ENCODE measurements at places on chromosomes 4 and X.

- no peak for DNase-seq
These were observed 12.0 kb downstream of the MPP1 start for GRCh38 chrX:154793084-154793795.

GRCh38 chr4:105605493-105605892 is 53.1 kb downstream of the ARHGEF38 start:
- no peak for DNase-seq

- no peak for DNase-seq
These were observed 913.1 kb upstream of the GRIA3 start for GRCh38 chrX:122270809-122271494.

DNA sequence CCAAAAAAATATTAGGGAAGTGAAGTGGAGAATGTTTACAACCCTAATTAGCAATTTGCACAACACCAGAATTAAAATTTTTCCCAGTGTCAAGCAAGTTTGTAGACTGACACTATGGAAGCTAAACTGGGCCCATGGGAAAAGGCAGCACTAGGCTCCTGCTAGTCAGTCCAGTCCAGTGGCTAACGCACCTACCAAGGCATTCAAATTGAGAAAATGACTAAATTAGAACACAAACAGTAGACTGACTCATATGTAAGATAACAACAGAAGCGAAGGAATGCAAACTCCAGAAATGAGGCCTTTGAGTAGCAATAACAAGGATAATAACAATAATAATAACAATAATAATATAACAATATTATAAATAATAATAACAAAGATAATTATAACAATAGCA is 90.7 kb downstream of the GRIA3 start:
- DNase-seq: no peak

DNA sequence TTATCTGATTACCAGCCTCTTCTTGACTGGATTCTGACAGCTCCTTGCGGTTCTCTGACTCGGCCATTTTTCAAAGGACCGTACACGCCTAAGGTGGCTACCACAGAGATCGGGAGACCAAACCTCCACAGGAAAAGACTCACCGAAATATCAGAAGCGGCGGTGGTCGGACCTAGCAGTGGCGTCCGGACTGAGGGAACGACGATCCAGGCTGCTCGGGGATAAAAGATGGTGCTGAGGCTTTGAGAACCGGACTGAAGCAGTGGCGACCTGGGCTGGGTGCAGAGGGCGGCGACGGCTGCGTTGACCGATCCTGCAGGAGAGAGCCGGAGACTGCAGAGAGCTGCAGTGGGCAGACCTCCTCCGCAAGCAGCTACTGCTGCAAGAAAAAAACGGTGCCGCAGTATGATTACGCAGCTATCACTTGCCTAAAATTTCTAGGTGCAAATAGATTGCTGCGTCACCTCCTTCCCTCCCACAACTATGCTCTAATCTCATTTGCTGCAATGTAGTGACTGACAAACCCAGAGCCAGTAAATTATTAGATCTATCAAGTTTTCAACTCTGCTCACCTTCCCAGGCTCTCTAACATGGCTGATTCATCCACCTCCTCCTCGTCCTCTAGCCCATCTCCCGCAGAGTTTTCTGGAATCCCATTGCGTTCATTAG is at the start of gene NAP1L2:
Gene NAP1L2, minus strand, starts transcription at position 426 of the 669 bp plus-strand sequence. Its CDS starts 359 bp downstream, at position 67.
- peak; percentile 59 for DNase-seq

GRCh38 chrX:6311540-6311939 is 82.9 kb upstream of the NLGN4X start:
- no peak for DNase-seq

DNA sequence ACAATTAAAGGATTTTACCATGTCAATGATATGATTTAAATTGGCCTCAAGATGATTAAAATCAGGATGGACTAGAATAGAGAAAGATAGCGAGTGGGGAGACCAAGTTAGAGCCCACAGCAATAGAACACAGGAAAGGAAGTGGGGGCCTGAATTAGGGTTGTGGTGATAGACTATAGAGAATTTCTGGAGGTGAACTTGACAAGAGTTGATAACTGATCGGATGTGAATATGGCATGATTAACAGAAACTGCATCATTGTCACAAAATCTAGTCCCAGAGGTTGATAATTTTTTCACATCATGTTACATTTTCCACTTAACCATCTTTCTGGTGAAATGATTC is 26.3 kb upstream of the TRPC3 start:
- no peak for DNase-seq

DNA sequence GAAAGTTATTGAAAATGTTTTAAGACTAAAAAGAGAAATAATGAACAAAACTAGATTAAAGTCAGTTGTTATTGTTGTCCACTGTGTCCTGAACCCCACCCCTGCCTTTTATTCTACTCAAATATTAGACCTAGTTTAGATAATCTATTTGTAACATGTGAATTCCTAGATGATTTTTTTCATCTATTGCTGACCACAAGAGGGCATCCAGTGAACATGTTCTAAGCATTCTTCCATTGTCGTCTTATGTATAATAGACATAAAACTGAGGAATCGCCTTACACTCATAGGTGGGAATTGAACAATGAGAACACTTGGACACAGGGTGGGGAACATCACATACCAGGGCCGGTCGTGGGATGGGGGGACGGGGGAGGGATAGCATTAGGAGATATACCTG is 36.4 kb upstream of the HPRT1 start:
- no peak for DNase-seq

DNA sequence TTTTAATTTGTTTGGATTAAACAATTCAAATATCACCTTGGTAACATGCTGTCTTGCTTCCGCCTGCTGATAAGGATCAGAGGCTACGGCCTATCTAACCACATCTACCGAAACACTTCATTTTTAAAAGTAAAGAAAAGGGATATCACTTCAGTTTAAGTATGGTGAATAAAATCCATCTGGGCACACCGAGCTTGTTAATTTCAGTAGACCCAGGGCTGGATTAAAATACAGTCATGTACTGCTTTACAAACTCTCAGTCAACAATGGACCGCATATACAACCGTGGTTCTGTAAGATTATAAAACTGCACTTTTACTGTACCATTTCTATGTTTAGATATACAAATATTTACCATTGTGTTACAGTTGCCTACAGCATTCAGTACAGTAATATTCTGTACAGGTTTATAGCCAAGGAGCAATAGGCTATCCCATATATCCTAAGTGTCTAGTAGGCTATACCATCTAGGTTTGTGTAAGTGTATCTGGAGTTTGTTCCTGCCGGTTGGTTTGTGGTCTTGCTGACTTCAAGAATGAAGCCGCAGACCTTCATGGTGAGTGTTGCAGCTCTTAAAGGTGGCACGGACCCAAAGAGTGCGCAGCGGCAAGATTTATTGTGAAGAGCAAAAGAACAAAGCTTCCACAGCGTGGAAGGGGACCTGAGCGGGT is 40.0 kb downstream of the SEPTIN11 start:
- peak; percentile 84 for DNase-seq

- no peak for DNase-seq
These were observed 18.2 kb downstream of the ANKRD50 start for GRCh38 chr4:124694306-124694705.

GRCh38 chr4:179097741-179098140 is 1655.5 kb upstream of the AGA start:
- DNase-seq: no peak

DNA sequence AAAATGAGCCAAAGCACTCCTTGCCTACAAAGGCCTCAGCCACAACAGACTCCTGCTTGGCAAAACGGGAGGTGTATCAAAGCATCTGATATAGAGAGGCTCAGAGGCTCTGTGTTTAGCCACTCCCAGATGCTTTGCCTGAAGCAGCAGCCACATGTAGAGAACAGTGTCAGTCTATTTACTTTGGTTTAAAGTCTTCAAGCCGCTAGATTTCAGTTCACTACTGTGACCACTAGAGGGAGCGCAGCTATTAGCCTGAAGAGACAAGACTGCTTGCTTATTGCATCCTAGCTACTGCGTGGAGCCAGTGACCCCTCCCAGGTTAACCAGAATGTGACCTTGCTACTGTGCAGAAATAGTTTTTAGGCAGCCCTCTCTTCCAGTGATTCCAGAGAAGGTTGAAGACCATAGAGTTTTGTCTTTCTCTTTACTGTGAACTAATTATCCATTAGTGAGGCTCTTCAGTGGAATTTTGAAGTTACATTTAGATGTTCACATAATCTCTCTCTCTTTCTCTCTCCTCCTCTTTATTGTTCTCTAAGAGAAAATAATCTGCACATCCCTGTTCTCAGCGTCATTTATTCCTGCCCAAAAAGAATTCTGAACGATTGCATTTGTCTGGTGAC is 39.3 kb downstream of the BMP3 start:
- peak; percentile 51 for DNase-seq

GRCh38 chr4:26909369-26909768 is 48.7 kb downstream of the STIM2 start:
- DNase-seq: no peak

Measured in central memory CD4-positive, alpha-beta T cell (primary cell).